ENCODE measurements at places on chromosomes 7 and 10. TPM values are rescaled to one million over a fixed set of nuclear protein-coding genes. Genes with fewer than 3 reads are reported as not detected.

Gene STEAP1
- total RNA-seq, result 0.50 TPM

Gene CYP3A4
- not detected for total RNA-seq

Gene MLXIPL
- total RNA-seq, result not detected

Gene LRMDA
- not detected for total RNA-seq

Gene TRIM73
- 6.4 TPM for total RNA-seq

Gene CPXM2
- total RNA-seq, result not detected

Gene TFPI2
- not detected for total RNA-seq

Gene LRRC27
- 3.5 TPM for total RNA-seq

DNA sequence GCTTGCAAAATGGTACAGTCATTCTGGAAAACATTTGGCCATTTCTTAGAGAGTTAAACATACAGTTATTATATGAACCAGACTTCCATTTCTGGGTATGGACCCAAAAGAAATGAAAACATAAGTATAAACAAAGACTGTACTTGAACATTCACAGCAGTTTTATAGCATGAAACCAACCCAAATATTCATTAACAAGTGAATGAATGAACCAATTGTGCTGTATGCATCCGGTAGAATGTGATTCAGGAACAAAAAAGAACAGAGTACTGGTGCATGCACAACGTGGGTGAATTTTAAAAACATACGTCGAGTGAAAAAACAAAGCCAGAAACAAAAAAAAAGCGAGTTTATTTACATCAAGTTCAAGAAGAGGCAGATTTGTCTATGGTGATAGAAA lies 1085.8 kb upstream of the AUTS2 start:
- H3K27ac ChIP-seq, result no peak overlapping the region
- H3K4me3 ChIP-seq, result no peak overlapping the region
- no peak for DNase-seq
- H3K36me3 ChIP-seq, result no peaks in the 10 kb centered on the region

GRCh38 chr10:101629837-101630632 lies 41.9 kb downstream of the DPCD start:
- H3K4me3 ChIP-seq, result no peak overlapping the region
- H3K36me3 ChIP-seq, result peaks cover 6% of the 10 kb centered on the region
- DNase-seq, result no peak
- no peaks in the 10 kb centered on the region for H3K4me1 ChIP-seq

DNA sequence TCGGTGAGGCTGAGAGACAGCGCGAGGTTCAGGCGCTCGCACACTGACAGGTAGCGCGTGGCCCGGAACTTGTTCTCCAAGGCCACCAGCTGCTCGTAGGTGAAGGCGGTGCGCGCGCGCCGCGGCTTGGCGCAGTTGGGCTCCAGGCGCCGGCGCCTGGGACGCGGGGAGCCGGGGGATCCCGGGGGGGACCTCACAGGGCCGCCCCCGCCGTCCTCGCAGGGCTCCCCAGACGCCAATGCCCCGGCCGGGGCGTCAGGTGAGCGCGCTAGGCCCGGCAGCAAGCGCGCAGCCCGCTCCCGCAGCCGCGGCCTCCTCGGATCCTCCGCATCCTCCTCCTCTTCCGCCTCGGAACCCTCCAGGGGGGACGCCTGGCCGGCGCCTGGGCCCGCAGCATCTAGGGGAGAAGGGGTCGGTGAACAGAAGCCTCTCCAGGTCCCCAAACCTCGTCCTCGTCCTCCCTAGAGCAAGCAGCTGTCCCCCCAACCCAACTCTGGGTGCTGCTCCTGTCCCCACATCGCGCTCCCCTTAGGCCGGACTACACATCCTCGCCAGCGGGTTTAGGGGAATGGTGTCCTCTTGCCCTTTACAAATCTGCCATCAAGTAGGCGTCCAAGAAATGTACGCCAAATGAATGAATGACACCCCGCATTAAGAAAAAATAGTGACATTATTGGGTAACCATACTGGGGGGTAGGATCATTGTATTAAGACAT lies 1.9 kb downstream of the NKX1-2 start:
- H3K27me3 ChIP-seq, result peaks cover 73% of the 10 kb centered on the region
- no peak for DNase-seq
- H3K36me3 ChIP-seq, result no peaks in the 10 kb centered on the region
- H3K4me3 ChIP-seq, result no peak overlapping the region
- no peak overlapping the region for H3K27ac ChIP-seq
- H3K4me1 ChIP-seq, result peaks cover 12% of the 10 kb centered on the region

- H3K27me3 ChIP-seq, result peaks cover 3% of the 10 kb centered on the region
- no peak overlapping the region for H3K4me3 ChIP-seq
- no peak overlapping the region for H3K27ac ChIP-seq
- DNase-seq, result no peak
- H3K4me1 ChIP-seq, result peaks cover 20% of the 10 kb centered on the region
Measured at GRCh38 chr7:159001811-159002210, 142.9 kb downstream of the VIPR2 start.

DNA sequence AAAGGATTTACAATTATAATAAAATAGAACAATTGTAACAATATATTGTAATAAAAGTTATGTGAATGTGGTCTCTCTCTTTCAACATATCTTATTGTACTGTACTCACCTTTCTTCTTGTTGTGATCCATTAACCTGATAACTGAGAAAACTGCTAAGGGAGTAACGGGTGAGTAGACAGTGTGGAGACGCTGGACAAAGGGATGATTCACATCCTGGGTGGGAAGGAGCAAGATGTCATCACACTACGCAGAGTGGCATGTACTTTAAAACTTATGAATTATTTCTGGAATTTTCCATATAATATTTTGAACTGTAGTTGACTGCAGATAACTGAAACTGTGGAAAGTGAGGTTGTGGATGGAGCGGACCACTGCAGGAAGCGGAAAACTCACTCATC lies 91.2 kb upstream of the PLPP4 start:
- H3K36me3 ChIP-seq, result no peaks in the 10 kb centered on the region
- no peaks in the 10 kb centered on the region for H3K4me1 ChIP-seq
- H3K27me3 ChIP-seq, result no peaks in the 10 kb centered on the region
- H3K4me3 ChIP-seq, result no peak overlapping the region

DNA sequence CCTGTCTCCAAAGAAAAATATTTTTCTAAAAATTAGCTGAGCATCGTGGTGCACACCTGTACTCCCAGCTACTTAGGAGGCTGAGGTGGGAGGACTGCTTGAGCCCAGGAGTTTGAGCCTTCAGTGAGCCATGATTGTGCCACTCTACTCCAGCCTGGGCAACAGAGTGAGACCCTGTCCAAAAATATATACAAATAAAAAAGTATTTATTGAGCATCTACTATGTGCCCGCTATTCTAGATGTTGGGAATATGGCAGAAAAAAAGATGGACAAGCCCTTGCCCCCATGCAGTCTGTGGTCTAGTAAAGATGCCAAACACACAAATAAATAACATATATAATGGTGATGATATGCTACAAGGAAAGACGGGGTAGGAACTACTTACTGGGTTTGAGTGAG lies 4.3 kb upstream of the STX1A start:
- H3K27me3 ChIP-seq, result peaks cover 15% of the 10 kb centered on the region
- no peaks in the 10 kb centered on the region for H3K36me3 ChIP-seq
- no peak for DNase-seq
- no peak overlapping the region for H3K27ac ChIP-seq

- no peaks in the 10 kb centered on the region for H3K4me1 ChIP-seq
- peaks cover 37% of the 10 kb centered on the region for H3K27me3 ChIP-seq
- no peak for DNase-seq
- H3K36me3 ChIP-seq, result no peaks in the 10 kb centered on the region
Measured at GRCh38 chr10:100858261-100858660, 54.5 kb upstream of the SLF2 start.

GRCh38 chr10:77713521-77714280 lies 76.1 kb upstream of the KCNMA1 start:
- H3K4me3 ChIP-seq, result no peak overlapping the region
- DNase-seq, result no peak
- H3K4me1 ChIP-seq, result peaks cover 6% of the 10 kb centered on the region
- H3K36me3 ChIP-seq, result no peaks in the 10 kb centered on the region

DNA sequence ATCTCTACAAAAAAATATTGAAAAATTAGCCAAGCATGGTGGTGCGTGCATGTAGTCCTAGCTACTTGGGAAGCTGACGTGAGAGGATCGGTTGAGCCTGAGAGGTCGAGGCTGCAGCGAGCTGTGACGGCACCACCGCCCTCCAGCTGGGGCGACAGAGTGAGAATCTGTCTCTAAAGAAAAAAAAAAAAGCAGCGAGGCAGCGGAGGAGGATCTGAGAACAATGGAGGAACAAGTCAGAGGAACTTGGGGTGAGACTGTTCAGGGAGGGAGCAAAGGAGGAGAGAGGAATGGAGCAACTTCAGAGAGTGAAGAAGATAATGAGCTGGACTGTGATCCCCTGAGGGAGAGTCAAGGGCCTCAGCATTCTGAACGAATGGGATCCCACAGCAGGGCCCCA lies 85.4 kb downstream of the MKX start:
- no peak for DNase-seq
- H3K4me1 ChIP-seq, result no peaks in the 10 kb centered on the region
- H3K27me3 ChIP-seq, result peaks cover 10% of the 10 kb centered on the region
- H3K36me3 ChIP-seq, result no peaks in the 10 kb centered on the region

- no peak overlapping the region for H3K4me3 ChIP-seq
- H3K4me1 ChIP-seq, result no peaks in the 10 kb centered on the region
- DNase-seq, result no peak
- H3K27ac ChIP-seq, result no peak overlapping the region
- no peaks in the 10 kb centered on the region for H3K36me3 ChIP-seq
- no peaks in the 10 kb centered on the region for H3K27me3 ChIP-seq
Measured at GRCh38 chr10:132137111-132138072, 49.4 kb upstream of the DPYSL4 start.

- H3K27me3 ChIP-seq, result peaks cover 33% of the 10 kb centered on the region
- no peak for DNase-seq
- H3K36me3 ChIP-seq, result no peaks in the 10 kb centered on the region
- H3K4me1 ChIP-seq, result peaks cover 5% of the 10 kb centered on the region
- no peak overlapping the region for H3K4me3 ChIP-seq
Measured at GRCh38 chr10:35636956-35637355, 5.1 kb downstream of the FZD8 start.

- H3K4me1 ChIP-seq, result peaks cover 3% of the 10 kb centered on the region
- no peaks in the 10 kb centered on the region for H3K36me3 ChIP-seq
- no peak overlapping the region for H3K27ac ChIP-seq
- no peak for DNase-seq
Measured at GRCh38 chr7:150945171-150945852, 32.8 kb downstream of the KCNH2 start.

GRCh38 chr10:119383174-119383856 lies 159.2 kb downstream of the RGS10 start:
- H3K4me1 ChIP-seq, result peaks cover 14% of the 10 kb centered on the region
- H3K27me3 ChIP-seq, result no peaks in the 10 kb centered on the region
- H3K36me3 ChIP-seq, result peaks cover 50% of the 10 kb centered on the region
- no peak overlapping the region for H3K4me3 ChIP-seq
- no peak for DNase-seq
- no peak overlapping the region for H3K27ac ChIP-seq

GRCh38 chr10:101834341-101834740 lies 9.3 kb downstream of the KCNIP2 start:
- H3K27me3 ChIP-seq, result no peaks in the 10 kb centered on the region
- peak overlapping the region; percentile 63 for H3K27ac ChIP-seq
- DNase-seq, result no peak
- peaks cover 56% of the 10 kb centered on the region for H3K4me1 ChIP-seq
- H3K4me3 ChIP-seq, result peak overlapping the region; percentile 10

GRCh38 chr7:151925446-151926335 lies 30.6 kb upstream of the GALNTL5 start:
- H3K27ac ChIP-seq, result no peak overlapping the region
- no peaks in the 10 kb centered on the region for H3K36me3 ChIP-seq
- no peak for DNase-seq
- no peak overlapping the region for H3K4me3 ChIP-seq
- H3K27me3 ChIP-seq, result peaks cover 4% of the 10 kb centered on the region
- H3K4me1 ChIP-seq, result peaks cover 5% of the 10 kb centered on the region
